ENCODE measurements at places on chromosomes 6 and 20.

DNA sequence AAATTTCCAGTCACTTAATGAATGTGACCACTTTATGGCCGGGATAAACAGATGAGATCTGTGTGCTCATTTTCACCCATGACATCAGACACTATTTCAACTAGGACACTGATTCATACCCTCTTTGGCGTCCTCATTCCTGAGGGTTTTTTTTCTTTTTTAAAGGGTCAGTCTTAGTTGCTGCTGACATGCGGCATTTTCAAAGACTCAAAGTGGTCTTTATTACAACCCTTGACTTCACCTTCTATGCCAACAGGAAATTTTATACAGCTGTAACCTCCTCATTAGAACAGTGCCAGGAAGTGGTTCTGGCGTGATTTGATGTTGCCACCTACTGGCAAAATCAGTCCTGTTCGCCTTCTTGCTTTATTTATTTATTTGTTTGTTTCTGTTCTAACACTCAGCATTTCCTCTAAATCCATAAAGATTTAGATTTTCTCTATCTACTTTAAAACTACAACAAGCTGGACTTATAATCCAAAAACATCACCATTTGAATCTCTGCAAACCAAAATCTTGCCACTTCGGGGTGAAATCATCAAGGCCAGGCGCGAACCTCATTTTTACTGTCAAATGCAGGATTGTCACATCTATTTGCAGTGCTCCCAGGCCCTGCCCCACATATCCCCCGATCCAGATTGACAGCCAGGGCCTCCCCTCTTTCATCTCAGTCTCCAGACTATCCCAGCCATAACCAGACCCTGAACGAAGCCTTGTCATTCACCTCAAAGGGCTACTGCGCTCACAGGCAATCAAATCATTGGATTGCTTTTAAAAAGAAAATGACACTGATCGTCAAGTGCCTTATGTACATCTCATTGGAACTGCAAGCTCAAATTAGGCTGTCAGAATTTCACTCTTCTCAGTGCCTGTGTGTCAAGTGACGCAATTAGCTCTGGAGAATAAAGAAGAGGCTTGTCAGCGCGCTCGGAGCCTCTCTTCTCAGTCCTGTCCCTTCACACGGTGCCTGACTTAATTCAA is 77.5 kb downstream of the C6orf118 start:
- DNase-seq = no peak

GRCh38 chr6:54194067-54194466 is 82.8 kb downstream of the MLIP start:
- DNase-seq = no peak

DNA sequence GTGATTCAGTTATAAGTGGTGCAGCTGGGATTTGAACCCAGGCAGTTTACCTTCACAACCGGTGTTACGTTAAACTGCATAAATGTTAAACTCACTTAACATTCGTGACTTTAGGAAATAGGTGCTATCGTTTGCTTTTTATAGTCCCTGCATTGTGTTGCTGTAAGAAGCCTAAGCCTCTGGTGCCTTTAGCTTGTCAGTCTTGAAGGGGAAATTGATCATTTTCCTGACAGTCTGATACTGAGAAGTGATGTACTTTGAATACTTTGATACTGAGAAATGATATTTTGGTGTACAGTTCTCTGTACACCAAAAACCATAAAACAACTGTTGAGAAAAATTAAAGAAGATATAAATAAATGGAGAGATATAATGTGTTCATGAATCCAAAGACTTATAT is 52.5 kb upstream of the NEDD9 start:
- DNase-seq = no peak

GRCh38 chr20:20344476-20344875 is 23.4 kb upstream of the INSM1 start:
- no peak for DNase-seq

DNA sequence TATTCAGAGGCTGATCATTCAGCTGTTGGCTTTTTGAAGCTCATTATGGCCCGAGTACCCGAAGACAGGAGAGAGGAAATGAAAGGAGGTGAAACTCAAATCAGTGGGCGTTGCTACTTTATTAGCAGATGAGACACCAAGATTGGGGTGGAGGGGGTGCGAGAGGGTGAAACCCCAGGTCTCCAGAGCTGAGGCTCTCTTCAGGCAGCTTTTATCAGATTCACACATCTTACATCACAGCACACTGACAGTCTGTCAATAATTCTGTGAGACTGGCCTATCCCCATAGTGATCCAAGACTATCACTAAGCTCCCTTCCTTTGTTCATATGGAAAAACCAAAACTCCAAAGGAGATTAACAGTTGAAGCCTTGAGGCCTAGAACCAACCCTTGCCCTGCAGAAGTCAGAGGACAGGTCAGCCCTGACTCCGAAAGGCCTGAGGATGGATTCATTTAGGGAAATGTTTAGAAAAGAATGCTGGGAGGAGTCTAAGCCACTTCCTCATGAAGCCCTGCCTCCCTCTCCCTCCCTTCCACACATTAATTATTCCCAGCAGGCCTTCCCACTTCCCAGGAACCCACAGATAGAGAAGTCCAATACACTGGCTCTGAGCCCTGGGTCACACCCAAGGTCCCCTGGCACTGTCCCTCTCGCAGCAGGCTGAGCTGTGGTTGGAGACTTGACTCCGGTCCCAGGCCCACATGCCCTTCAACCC is 23.2 kb downstream of the TRERF1 start:
- no peak for DNase-seq

DNA sequence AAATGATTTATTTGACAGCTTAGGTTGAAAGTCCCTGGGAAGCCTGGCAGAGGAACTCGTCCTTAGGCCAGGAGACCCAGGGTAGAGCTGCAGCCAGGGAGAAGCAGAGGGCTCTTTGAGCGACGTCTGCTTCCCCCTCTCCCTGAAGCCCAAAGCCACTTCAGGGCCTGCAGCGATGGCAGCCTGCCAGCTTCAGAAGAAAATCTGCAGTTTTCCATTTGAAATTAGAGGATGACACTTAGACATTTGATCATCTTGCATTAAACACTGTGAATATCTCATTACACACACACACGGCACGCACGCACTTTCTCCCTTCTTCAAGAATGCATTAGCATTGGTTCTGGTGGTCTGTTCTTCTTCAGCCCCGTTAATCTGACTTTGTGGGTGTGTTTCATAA is 96.5 kb downstream of the PLEKHG1 start:
- DNase-seq = no peak

DNA sequence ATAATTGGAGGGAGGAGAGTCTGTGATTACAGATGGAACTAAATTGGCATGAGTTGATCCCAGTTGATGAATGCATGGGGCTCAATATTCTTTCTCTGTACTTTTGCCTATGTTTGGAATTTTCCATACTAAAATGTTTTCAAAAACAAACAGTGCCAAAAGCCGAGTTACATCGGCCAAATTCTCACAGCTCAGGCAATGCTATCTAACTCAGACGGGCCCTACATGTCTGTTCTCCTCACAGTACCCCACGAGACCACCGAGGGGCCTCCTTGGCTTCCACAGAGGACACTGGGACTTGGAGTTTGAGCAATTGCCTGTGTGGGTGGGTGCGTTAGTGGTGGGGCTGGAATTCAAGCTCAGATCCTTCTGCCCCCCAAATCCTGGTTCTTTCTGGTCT is 413.2 kb downstream of the CDH26 start:
- no peak for DNase-seq

DNA sequence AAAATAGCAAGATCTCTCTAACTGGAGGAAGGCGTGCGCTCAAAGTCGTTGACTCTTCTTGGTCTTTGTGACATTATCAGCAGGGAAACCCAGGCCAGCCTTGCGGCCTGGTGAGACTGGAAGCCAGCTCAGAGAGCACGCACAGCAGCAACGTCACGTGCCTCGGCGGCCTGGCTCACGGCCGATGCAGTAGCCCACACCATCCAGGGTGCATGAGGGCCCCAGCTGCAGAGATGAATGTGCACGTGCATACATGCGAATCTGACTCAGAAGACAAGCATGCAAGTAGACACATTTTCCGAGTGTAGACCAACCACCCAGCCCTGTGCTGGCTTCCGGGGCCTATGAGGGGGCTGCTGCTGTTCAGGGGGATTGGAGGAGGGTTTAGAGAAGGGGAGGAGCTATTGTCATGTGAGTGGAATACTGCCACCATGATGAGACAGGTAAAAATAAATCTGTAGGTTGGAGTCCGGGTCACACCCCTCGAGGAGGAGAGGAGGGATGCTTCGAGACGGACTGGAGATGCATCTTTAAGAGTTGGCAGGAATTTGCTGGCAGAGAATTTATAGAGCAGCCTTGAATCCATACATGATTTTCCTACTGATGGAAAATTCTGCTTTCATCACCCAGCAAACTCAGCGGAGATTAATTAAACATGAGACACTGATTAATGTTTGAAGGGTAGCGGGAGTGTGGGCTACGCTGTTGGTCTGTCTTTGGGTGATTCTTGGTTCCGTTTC is 388.2 kb downstream of the CDH4 start:
- DNase-seq = no peak

DNA sequence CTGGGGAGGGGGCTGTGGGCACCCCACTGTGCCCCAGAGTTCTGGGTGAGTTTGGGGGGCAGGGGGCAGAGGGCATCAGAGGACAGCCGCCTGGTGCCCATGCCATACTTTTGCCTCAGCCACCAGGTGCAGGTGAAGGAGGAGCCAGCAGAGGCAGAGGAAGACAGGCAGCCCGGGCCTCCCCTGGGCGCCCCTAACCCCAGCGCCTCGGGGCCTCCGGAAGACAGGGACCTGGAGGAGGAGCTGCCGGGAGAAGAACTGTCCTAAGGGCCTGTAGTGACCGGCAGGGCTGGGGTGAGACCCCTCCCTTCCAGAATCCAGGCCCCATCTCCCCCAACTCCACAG is 39.6 kb upstream of the MDFI start:
- no peak for DNase-seq

GRCh38 chr6:153947808-153948447 is 91.1 kb upstream of the OPRM1 start:
- DNase-seq = no peak

DNA sequence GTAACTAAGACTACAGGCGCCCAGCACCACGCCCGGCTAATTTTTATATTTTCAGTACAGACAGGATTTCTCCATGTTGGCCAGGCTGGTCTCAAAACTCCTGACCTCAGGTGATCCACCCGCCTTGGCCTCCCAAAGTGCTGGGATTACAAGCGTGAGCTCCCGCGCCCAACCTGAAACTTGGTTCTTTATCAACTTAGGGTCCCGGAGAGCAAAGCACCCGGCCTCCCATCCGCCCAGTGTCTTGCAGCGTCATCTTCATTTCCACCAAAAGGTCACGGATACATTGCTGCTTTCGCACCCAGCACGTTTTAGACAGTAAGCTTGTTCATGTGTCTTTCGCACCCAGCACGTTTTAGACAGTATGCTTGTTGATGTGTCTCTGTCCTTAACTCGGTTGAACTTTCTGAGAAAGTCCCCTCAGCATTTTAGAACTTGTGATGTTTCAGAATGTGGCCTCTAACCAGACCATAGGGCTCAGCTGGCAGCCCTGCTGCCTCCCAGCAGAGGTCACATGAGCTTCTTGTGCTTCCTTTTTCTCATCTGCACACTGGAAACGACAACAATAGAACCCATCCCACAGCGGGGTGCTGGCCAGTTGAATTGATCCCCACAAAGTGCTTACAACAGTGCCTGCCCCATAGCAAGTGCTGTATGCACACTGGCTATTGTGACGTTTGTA is 48.8 kb downstream of the PRR18 start:
- DNase-seq = no peak

DNA sequence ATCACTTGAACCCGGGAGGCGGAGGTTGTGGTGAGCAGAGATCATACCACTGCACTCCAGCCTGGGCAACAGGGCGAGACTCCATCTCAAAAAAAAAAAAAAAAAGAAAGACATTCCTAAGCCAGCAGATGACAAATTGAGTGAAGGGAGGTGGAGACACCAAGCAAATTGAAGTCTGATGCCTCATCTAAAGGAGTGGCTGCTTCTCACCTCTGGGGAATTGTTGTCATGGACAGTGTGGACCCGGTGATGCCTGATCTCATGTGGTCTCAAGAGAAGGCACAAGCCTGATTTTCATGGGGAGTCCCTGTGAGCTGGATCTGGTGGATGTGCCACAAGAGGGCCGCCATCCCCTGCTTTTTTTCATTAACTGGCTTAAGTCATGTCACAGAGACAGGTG is 272.0 kb downstream of the ZNF217 start:
- no peak for DNase-seq

- no peak for DNase-seq
Measured at GRCh38 chr6:19297880-19298279, 539.3 kb upstream of the ID4 start.

DNA sequence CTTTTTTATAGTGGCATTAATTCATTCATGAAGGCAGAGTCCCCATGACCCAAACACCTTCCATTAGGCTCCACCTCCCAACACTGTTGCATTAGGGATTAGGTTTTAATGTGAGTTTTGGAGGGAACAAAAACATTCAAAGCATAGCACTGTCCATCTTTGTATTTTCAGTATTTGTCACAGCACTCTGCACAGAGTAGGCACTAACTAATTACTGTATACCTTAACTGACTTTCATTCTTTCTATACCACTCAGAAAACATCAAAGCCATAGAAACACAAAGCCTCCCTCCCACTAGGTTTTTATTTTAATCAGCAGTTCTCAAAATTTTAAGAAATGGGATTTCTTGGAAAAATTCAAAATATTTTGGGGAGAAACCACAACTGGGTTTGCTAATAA is 21.8 kb upstream of the AHI1 start:
- no peak for DNase-seq

DNA sequence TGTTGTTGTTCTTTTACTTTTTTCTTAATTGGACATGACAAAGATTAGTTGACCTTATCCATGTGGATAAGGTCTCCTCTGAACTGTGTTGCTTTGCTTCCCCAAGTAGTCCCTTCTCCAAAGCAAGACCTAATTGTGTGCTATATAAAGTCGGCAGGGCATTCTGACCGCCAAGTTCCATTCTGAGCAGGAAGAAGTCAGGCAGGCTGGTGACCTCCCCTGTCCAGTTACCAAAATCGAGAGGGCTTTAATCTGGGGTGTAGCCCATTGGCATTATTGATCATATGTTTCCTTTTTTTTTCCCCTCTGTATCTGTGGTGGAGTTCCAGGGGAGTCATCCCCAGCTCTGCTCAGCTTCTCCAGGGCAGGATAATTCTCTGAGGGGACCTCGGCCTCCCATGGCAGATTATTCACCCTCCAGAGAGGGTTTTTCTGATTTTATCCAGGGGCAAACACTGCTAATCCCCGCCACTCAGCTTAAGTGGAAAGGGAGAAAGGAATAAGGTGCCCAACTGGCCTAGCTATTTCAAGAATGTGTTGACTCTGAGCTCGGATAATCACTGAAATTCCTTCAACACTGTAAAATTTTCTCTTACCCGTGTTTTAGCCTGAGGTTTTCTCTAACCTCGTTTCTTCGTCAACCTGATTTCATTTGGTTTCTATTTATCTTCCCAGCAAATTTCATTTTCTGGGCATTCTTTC is 71.8 kb upstream of the L3MBTL3 start:
- no peak for DNase-seq

GRCh38 chr20:13930281-13930680 is 60.1 kb downstream of the SEL1L2 start:
- DNase-seq = no peak
